ENCODE measurements at places on chromosomes 5 and 9.

GRCh38 chr9:116686693-116687073 is 422 bp upstream of the TRIM32 start:
- no peak for DNase-seq

DNA sequence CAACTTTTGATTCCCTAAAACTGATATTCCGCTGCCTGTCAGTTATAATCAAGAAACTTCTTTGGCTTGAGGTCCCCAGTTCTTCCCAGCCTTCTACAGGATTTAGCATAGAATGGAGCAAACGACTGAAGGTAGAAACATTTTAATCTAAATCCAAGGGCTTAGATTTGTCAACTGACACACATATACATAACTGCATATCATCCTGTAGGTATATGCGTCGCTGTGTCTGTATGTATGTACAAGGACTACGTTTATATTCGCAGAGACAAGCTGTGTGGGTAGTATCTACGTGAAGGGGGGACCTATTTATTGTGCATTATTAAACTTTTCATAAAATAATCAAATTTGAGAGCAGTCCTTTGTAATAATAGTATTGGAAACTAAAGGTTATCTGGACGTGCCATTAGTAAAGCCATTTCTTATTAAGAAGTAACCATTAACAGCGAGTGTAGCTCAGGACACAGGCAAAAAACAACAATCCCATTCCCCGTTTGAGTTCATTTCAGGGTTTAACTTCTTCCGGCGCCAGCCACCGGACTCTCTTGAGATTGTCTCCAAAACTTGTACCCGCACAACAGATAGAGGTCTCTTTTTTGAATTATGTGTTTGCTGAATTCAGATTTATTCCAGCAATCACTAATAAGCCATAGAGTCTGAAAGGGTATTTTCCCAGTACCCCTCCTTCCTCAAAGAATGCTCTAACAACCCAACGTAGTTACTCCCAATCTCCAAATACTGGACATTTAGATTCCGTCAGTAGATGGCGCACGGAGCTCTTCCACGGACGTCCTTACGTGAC is 2.1 kb upstream of the MLLT3 start:
- DNase-seq: peak; percentile 51

DNA sequence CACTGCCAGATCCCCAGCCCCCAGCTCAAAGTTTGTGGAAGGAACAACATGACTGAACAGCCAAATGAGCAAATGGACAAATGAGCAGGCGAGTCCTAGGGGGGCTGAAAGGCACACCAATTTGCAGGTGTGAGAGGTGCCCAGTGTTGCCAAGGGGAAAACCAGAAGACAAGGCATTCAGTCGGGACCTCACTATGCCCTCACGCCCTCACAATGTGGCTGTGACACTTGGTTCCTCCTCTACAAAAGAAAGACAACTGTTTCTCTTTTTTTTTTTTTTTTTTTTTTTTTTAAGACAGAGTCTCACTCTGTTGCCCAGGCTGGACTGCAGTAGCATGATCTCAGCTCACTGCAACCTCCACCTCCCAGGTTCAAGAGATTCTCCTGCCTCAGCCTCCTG is 28.0 kb downstream of the TNIP1 start:
- no peak for DNase-seq

DNA sequence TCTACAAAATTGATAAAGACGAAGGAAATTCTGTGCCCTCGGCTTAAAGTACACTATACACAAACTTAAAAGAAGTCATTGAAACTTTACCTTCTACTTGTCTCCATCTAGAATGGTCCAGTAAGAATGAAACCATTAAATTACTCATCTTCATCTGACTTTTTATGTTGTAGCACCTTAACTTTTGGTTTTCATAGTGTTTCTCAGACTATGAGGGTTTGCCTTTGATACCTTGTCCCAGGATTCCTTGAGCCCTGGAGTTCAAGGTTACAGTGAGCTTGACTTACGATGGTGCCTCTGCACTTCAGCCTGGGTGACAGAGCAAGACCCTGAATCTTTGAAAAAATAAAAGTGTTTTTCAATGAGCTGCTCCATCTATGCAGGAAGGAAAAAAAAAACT is 132.2 kb downstream of the CDC42SE2 start:
- DNase-seq: no peak

GRCh38 chr5:179370490-179371120 is 25.3 kb upstream of the ADAMTS2 start:
- no peak for DNase-seq

DNA sequence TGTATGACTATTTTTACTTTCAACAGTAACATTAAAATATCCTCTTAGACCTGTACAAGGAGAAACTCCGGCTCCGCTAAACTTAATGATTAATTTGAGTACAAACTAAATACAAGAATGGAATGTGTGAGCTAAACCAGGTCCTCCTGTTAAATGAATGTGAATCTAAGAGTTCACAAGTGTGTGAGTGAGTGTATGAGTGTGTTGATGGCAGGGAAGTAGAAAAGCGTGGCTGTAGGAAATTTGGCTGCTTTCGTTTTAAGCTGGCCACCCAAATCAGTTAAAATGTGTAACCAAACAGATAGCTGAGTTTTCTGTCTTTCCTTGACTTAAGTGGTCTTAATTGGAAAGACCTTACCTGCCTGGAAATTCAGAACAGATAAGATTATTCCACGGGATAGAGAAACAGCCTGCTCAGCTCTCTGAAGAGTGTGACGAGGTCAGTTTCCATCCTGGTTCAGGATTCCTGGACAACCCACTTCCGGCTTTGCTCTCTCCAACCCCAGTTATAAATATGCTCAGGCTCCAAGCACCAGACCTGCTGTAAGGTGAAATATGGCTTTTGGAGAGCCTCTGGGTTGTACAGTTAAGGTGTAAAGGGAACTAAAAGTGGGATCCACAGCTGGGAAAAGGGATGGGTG is 908.6 kb upstream of the EDIL3 start:
- DNase-seq: no peak

DNA sequence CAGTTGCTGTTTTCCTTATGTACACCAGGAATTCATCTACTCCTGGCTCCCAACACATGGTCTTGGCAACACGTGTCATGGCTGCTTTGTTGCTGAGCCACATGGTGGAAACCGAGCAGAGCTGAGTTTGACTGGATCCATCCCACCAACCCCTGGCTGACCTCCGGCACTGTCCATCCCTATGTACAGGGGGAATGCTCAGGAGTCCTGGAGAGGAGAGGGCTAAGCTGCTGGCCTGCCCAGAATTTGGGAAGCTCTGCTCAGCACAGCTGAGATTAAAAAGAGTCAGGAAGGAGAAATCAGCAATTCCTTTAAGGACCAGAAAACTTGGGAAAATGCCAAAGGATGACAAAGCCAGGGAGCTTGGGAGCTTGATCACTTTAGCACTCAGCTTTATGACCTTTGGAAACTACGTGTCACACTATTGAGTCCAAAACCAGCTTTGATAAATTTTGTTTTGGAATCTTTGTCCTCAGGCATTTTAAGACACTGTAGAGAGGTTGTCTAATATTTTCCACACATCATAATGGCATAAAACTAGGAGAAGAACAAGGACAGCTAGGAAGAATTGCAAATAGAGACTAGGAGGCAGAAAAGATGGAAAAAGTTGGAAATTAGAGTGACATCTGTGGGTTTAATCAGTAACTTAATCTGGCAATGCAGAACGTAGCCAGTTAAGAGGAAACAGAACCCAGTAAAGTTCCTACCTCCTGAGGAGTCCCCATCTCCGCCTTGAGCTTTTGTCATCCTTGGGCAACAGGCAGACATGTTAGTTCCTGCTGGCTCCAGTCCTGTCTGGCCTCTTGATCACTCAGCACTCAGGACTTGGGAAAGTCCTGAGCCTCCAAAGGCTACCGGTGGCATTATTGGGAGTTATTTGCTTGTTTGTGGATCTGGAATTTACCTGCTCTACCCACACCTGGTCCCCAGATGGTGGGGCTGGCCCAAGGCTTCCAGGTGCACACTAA is 62.5 kb upstream of the PLPP1 start:
- DNase-seq: no peak

DNA sequence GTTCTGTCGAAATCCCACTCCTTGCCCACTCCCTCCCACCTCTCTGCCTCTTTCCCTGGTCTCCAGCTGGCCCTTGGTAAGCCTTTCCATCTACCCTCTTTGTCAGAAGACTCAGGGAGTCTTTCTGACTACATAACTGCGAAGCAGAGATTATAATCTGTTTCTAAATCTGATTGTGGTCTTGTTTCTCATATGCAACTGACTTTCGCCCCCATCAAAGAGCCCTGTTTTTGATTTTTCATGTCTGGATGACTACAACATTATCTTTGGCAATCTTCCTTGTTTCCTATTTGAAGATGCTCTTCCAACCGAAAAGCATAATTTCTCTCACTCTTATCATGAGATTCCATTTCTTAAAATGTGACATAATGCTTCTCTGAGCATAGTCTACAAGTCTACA is 218.2 kb upstream of the ADAMTSL1 start:
- no peak for DNase-seq

GRCh38 chr9:37920471-37921167 is 16.7 kb upstream of the SLC25A51 start:
- no peak for DNase-seq

- peak; percentile 81 for DNase-seq
Observed at GRCh38 chr5:176541338-176542134, 4.3 kb upstream of the RNF44 start.

DNA sequence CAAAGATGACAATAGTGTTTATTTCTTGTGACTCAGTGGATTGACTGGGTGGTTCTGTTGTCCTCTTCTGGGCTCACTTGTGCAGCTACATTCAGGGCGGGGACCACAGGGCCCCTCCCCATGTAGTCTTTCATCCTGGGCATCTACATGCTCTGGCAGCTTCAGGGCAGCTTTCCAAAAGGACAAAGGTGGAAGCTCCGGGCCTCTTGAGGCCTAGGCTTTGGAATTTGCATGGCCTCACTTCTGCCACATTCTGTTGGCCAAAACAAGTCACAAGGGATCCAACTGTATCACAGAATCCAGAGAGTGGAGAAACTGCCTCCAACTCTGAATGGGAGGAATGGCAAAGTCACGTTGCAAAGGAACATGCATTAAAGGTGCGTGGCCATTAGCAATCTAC is 64.3 kb downstream of the ARHGAP26 start:
- DNase-seq: no peak

DNA sequence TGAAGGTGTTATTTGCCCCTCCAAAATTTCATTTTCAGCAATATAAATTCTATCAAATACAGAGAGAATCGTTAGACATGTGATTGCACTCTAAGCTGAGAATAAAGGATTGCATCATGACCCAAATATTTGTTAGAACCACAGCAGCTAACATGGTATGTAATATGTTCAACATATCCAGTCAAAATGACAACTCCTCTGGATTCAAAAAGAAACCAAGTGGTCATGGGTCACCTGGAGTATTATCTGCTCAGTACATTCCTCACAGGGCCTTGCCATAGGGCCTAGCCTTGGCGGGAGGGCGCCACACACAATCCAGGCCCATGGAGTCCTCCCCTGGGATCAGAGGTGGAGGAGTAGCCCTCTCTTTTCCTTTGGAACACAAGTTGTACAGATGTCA is 179.2 kb downstream of the HSD17B3 start:
- DNase-seq: no peak

- DNase-seq: no peak
Observed at GRCh38 chr5:39399135-39400036, 25.4 kb downstream of the DAB2 start.

- no peak for DNase-seq
Observed at GRCh38 chr9:36301227-36301626, 43.0 kb upstream of the GNE start.

DNA sequence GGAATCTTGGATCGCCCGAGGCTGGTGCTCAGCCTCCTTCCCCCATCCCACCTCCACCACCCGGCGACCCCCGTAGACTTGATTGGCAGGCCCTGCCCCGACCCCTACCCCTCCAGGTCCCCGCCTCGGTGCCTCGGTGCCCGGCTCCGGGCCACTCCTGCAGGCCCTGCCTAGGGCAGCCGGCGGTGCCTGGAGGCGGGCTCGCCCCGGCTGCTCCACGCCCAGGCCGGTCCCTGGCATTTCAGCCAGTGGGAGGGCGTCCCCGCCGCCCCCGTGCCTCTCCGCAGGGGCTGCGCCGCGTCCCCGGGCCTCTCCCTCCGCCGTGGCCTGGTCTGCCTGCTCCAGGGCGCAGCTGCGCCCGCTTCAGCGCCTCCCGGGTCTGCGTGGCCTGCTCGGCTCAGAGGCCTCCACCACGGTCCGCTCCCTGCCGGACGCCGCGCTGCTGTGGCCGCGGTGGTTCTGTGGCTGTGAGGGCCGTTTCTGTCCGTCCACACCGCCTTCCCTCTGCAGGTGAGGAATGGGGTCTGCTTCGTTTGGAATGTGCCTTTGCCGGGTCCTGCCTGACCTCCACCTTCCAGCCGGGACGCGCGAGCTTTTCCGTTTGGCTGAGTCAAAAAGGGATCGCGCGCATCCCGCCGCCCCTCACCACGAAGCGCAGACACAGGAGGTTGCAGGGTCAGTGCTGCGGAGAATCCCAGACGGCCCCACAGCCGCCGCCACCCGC is 48.3 kb upstream of the IRX4 start:
- DNase-seq: no peak

- no peak for DNase-seq
Observed at GRCh38 chr5:147216552-147217154, 18.2 kb upstream of the STK32A start.

Data from activated T-cell treated with anti-CD3 and anti-CD28 coated beads, Interleukin-2, amount 50 U/mL, for 72 hours (primary cell).